ENCODE measurements at places on chromosomes 12 and 14. TPM values are rescaled to one million over a fixed set of nuclear protein-coding genes. Genes with fewer than 3 reads are reported as not detected.

Gene NEUROD4
- not detected for polyA plus RNA-seq

Gene SLC10A1
- not detected for polyA plus RNA-seq

Gene VWF
- polyA plus RNA-seq, result 0.11 TPM

Gene IPO8
- polyA plus RNA-seq, result 11.3 TPM

Gene HOXC12
- not detected for polyA plus RNA-seq
